ENCODE measurements at places on chromosomes 16 and 17.
A peak's percentile ranks its signal among the peaks of the same experiment; 100 is the strongest.

- DNase-seq = peak; percentile 44
These were observed 4.1 kb downstream of the IL4R start for GRCh38 chr16:27317738-27318391.

GRCh38 chr16:21645261-21645721 is 7.1 kb downstream of the IGSF6 start:
- DNase-seq = peak; percentile 30

- DNase-seq = no peak
These were observed 19.6 kb downstream of the TMC6 start for GRCh38 chr17:78108726-78109488.

GRCh38 chr16:54402270-54402669 is 115.7 kb upstream of the IRX3 start:
- DNase-seq = no peak

DNA sequence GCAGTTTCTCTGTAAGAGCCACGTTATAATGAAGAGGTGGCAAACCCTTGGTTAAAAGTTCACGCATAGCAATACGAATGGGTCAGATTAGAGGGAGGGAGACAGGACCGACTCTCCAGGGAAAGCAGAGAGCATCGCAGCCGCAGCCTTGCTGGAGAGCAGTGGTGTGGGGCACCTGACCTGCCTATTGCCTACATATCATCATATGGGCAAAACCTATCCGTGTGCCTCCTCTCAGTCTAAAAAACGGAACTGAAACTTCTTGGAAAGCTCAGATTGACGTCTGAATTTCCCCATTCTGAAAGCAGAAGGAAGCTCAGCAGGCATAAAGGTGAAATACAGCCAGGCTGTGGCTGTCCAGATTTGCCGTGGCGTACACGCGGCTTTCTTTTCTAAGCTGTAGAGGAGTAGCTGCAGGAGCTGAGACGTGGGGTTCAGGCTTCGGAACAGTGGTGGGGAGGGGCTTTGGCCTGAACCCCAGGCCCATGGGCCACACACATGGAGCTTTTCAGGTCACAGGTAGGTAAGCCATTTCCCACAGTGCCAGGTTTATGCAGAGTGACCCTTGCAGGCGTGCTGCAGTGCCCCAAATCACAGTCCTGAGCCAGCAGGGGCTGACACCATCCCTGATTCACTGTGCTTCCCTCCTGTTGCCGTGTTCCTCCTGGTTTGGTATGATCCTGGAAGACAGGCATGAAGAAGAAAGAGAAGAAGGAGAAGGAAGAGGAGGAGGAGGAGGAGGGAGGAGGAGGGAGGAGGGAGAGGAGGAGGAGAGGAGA is 41.6 kb upstream of the TNRC6C start:
- DNase-seq = no peak

DNA sequence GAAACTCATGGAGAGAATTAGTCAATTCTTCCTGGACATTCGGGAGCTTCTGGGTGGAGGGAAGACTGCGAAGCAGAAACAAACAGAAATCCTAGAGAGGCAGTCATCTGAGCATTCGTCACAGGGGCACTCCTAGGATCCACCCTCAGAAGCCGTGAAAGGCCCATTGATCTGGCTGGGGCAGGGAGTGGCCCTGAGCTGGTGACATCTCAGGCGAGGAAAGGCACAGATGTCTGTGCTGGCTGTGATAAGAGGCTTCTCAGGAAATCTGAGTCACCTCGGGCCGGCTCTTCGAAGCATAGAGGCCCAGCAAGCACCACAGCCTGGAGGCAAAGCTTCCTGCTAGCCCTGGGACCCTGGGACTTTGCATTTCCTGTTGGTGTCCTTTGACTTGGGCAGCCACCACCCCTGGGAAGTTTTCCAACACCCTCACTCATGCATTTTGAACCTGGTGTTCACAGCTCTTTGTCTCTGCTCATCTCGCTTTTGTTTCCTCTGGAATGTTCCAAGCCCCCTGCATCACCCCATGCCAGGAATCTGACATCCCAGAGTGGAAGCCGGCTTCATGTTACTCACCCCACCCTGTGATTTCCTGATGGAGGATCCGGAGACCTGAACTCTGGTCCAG is 23.3 kb upstream of the CDRT4 start:
- no peak for DNase-seq

DNA sequence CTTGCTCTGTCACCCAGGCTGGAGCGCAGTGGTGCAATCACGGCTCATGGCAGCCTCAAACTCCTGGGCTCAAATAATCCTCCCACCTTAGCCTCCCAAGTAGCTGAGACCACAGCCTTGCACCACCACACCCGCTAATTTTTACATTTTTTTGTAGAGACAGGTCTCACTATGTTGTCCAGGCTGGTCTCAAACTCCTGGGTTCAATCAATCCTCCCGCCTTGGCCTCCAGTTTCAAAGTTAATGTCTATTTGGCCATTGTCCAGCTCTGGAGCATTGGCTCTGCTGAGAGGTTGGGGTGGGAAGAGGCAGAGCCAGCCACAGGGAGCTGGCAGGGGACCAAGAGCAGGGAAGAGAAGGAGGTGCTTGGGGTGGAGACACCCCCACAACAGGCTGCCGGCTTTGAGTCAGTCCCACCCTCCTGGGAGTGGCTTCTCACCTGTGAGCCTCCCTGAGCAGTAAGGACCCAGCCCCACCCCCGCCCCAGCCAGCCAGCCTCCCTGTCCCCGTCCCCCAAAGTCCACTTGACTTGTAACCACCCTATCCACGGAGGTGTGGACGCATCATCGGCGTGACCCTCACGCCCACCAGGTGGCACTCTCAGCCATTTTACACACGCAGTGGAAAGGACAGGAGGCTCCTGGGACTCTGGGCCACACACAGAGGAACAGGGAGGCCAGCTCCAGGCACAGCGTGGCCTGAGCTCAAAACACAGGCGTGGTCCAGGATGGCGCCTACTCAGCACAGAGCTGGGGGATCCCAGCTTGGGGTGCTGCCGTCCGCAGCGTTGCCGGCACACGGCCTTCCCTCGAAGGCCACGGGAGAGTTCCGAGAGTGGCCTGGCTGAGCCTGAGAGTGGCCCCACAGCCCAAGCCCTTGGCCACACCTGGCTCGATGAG is 22.8 kb upstream of the PVALEF start:
- DNase-seq = peak; percentile 57

GRCh38 chr16:4746991-4747574 is 12.7 kb downstream of the DNAAF8 start:
- no peak for DNase-seq

DNA sequence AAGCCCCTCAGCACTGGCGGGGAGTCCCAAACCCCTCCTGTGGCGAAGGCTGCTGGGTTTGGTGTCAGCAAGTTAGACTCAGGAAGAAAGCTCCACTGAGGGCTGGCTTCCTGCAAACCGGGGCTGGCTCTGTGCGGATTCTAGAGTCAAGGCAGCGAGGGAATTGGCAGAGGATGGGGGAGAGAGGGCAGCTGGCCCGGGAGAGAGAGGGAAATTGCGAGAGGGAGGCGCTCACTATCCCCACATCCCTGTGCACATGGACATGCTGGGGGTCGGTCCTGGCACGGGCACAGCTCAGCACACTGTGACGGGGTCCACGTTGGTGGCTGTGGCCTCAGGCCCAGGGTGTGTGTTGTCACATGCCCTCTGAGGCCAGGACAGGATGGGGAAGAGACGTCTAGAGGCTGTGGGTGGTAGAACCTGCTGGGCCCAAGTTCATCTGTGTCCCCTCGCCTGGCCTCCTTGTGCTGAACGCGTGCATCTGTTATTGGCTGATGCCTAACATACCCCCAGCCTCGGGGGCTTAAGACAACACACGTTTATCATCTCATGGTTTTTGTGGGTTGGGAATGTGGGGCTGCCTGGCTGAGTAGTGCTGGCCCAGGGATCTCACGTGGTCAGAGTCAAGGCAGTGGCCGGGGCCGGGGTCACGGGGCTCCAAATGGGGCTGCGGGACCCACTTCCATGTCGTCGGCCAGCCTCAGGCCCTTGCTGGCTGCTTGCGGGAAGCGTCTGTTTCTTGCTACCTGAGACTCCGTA is 16.7 kb upstream of the JPH3 start:
- DNase-seq = no peak

DNA sequence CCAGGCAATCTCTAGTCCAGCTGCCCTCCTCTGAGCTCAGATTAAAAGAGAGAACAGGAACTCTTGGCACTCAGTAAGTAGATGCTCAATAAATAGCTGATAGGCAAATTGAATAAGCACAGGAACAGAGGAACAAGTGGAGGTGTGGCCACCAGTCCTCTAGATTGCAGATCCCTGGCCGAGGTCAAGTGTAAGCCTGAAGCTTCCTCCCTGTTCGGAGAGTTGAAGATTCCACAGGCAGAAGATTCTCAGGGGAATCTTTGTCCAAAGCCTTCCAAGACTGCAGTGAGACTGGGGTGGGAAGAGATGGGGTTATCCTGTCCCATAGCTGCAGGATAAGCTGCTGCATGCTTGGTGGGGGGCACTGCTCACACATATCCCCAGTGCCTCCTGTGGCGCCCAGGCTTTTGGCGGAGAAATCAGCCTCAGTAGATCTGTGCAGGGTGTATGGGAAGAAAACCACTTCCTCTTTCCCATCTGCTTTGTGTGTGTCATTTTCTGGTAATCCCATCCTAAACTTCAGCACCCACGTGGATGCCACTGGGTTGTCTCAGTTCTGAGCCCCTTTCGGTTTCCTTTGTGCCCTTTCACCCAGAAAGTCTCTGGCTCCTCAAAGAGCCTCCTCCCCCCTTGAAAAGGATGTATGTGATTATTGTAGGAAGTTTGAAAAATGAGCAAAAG is 12.1 kb downstream of the CD300A start:
- no peak for DNase-seq

DNA sequence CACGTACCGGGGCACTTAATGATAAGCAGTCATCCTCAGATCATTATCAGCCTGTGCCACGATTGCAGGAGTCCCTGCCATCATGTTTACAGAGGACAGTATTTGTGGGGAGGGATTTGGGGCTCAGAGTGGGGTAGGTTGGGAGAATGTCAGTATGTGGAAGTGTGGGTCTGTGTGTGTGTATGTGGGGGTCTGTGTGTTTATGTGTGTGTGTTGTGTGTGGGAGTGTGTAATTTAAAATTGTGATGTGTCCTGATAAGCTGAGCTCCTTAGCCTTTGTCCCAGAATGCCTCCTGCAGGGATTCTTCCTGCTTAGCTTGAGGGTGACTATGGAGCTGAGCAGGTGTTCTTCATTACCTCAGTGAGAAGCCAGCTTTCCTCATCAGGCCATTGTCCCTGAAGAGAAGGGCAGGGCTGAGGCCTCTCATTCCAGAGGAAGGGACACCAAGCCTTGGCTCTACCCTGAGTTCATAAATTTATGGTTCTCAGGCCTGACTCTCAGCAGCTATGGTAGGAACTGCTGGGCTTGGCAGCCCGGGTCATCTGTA is 13.5 kb upstream of the EFCAB13 start:
- no peak for DNase-seq

- DNase-seq = peak; percentile 1
These were observed 217.8 kb upstream of the GSE1 start for GRCh38 chr16:85395207-85395912.

DNA sequence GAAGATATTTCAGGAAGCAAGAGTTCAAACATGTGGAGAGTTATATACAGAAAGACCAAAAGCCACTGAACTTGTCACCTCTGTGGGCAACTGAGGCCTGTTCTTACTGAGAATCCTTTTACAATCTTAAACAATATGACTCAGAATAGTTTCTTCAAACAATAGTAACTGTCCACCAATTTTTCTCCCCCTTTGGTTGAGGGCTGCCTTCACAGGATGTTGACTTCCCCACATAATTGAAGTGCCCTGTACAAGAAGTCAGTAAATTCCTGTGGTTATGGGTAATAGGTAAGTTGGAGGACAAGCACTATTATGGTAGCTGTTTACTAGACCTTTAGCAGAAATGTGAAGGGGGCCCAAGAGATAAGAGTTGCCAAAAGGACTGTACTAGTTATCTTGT is 215.8 kb downstream of the CDH8 start:
- DNase-seq = no peak

GRCh38 chr16:11640987-11641817 is 27.1 kb upstream of the SNN start:
- no peak for DNase-seq

DNA sequence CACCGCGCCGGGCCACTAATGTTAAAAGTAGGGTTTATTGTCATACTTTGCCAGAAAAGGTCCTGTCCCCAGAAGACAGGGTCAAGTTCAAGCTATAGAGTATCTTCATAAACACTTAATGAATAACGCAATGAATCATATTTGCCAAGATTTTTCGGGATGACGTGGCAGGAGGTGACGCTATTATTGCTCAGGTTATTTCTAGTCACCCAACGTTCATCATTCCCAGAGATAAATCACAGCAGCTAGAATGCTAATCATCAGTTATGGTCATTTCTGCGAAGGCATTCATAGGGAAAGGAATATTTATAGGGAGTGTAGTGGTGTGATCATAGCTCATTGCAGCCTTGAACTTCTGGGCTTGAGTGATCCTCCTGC is 2.0 kb downstream of the TMC5 start:
- no peak for DNase-seq

DNA sequence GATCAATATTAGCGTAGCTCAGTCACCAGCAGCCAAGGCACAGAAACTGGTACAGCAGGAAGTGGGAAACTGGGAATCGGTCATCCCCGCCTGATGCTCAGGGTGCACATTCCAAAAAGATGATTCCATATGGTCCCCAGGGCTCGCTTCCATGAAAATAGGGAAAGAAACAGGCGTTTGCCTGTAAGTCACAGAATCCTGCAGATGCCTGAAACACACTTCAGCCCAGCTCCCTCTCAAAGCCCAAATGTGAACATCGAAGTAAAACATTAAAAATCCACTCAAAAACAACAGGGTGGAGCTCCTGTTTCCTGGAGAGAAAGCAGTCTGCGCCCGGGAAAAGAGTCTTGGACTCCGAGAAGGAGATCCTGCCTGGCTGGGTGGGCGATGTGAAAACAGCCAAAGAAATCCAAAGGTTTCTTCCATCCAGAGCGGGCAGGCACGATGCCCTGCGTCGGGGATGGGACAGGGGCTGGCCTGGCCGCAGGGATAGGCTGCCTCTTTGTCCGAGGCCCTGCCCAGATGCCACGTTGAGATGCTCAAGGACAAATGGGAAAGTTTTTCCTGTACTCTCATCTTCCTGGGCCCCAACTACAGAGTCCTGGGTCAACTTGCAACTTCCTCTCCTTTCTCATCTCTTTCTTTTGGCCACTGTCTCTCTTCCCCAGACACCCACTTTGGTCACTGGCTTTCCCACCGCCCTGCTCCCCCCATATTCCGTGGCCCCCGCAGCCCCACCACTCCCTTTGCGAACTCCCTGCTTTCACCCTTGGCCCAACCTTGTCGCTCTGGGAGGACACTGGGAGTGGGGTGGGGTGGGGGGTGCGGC is 743 bp downstream of the WIPI1 start:
- no peak for DNase-seq

DNA sequence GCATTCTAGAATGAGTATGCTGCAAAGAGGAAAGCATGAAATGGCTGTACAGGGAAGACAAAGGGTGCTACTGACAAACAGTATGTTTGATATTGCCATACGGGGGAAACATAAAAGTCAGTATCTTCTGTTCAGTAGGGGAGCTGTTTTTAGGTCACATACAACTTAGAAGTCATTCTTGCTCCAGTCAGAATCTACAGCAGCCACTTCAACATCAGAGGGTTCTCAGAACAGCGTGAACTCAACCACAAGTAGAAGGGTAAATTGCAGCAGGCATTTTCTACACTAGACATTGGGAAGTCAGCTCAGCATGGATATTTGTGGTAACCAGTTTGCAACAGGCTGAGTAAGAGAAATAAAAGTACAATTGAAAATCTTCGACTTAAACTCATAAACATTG is 1241.8 kb upstream of the GOT2 start:
- DNase-seq = no peak
